ENCODE measurements at places on chromosomes 7 and 10. TPM values are rescaled to one million over a fixed set of nuclear protein-coding genes. Genes with fewer than 3 reads are reported as not detected.

The GLI3 gene
- not detected for total RNA-seq

The LDB3 gene
- 0.12 TPM for total RNA-seq

The PAX2 gene
- not detected for total RNA-seq

The RADIL gene
- 0.15 TPM for total RNA-seq

The CYP2E1 gene
- total RNA-seq = 0.86 TPM

The SPAM1 gene
- not detected for total RNA-seq

The GSTO2 gene
- 2.3 TPM for total RNA-seq

The ZNF503 gene
- total RNA-seq = 0.56 TPM

The TACR2 gene
- not detected for total RNA-seq

The ZNF736 gene
- total RNA-seq = 23.6 TPM

The UPK3B gene
- 1.6 TPM for total RNA-seq

The HTRA1 gene
- total RNA-seq = not detected

The HOXA4 gene
- not detected for total RNA-seq

The MRLN gene
- total RNA-seq = not detected

The OR2A5 gene
- not detected for total RNA-seq

The JCAD gene
- total RNA-seq = 0.05 TPM

Data from activated CD4-positive, alpha-beta memory T cell treated with anti-CD3 and anti-CD28 coated beads for 36 hours (primary cell).